NCI-H1048 (cell line): ENCODE measurements at places on chromosomes 4 and X.

DNA sequence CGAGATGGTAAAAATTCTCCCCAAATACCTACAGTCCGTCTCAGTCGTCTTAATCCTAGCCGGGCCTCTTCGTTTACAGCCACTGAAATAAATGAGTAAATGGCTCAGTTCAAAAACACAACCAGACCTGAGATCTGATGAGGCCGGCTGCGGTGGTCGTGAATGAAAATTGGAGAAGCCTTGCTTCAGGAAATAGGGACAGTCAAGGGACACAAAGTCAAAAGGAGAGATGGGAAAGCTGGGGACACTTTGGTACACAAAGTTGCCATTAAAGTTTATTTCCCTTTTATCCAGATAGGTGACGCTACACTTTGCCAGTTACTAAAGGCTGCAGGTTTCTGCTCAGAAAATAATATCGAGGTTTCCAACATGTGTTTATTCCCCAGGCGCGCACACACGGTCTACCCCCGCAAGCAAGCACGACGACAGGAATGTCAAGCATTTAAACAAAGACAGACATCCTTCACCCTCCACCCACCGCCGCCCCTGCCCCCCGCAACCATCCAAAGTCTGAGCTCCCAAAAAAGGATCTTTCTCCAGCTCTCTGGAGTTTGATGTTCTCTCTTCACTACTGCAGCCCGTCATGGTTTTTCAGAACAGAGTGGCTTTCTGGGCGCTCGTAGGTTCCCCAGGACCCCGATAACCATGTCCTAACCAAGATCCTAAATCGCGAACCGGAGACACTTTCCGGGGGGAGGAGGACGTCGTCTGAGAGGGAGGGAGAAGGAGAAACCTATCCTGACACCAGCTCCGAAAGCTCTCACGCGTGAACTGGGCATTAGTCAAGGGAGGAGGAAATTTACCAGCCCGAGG lies 1.3 kb upstream of the PCDH7 start:
- DNase-seq, result no peak

DNA sequence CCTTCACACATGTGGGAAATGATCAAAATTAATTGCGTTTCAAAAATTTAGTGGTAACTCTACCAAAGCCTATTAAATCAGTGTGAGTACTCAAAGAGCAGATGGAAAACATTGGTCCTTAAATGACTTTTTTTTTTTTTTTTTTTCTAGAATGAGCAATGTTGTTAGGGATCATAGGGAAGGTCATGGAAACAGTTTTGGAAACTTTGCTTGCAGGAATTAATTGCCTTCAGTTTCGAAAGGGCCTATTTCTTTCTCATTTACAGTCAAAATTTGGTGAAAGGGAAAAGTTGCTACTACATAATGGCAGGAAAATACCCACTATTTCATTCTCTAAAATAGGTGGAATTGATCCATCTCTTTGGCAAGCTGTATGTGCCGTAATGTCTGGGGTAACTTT lies 160.9 kb downstream of the RTL9 start:
- no peak for DNase-seq

GRCh38 chr4:26080870-26081628 lies 167.0 kb downstream of the SMIM20 start:
- no peak for DNase-seq

- no peak for DNase-seq
Observed at GRCh38 chr4:62328526-62328925, 1128.4 kb downstream of the ADGRL3 start.

DNA sequence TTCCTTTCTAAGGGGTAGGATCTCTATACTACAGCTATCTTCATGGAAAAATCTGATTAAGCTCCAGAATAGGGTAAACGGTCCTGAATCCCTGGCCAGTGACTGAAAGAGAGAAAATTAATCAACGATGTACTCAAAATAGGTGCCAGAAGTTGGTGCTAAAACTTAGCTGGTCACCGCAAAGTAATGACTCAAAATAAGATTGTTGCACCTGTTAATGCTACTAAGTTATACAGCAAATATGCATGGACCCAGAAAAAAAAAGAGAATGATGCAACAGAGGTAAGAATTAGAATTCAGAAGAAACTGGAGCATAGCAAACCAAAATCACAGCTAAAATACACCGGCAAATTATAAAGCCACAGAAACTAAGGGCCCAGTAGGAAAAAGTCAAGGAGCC lies 239.7 kb upstream of the FAM241A start:
- no peak for DNase-seq

DNA sequence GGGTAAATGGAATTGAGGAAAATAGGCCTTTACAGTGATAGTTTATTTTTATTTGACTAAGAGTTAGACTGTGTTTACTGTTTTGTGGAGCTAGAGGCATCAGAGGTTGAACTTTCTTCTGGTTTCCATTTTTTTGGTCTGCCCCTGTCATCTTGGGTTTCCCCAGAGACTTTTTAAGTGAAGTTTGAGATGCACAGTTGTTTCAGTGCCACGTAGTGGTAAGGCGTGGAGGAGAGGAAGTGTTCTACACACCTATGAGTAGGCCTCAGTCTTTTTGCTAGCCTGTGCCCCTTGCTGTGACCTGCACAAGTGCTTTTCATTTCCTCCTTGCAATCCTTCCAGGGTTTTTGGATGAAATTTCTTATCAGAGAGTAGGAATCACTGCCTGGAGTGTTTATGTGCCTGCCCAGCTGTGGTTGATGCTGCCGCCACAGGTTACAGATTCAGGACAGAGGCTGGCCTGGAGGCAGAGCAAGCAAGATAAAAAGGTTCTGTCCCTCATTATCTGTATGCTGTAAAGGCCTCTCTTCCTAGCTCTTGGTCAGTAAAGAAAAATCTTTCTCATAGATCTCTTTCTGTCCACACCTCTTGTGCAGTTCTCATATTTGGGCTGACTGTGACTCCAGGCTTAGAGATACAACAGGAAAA lies 12.5 kb upstream of the HSFX4 start:
- no peak for DNase-seq

GRCh38 chrX:68978255-68978654 lies 149.4 kb downstream of the EFNB1 start:
- DNase-seq, result no peak

DNA sequence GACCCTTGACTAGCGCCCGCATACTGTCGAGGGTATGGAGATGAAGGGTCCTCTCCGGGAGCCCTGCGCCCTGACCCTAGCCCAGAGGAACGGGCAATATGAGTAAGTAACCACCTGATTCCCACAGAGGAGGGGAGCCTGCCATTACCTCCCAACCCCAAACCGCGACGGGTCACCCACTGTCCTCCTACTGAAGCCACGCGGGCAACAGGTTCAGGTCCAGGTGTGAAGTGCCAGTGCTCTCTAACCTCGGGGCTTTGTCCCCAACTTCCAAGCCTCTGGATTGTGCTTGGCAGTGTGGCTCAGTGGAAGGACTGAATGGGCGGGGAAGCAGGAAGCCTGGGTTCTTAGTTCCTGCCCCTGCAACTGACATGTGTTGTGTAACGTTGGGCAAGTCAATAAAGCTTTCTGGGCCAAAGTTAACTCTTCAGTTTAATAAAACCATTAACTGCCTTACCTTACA lies 694 bp downstream of the OCRL start:
- DNase-seq, result no peak

GRCh38 chr4:75662626-75663025 lies 10.6 kb downstream of the G3BP2 start:
- no peak for DNase-seq

GRCh38 chr4:6494431-6495295 lies 22.2 kb upstream of the PPP2R2C start:
- no peak for DNase-seq

- no peak for DNase-seq
Observed at GRCh38 chr4:66647476-66647875, 897.8 kb downstream of the CENPC start.

DNA sequence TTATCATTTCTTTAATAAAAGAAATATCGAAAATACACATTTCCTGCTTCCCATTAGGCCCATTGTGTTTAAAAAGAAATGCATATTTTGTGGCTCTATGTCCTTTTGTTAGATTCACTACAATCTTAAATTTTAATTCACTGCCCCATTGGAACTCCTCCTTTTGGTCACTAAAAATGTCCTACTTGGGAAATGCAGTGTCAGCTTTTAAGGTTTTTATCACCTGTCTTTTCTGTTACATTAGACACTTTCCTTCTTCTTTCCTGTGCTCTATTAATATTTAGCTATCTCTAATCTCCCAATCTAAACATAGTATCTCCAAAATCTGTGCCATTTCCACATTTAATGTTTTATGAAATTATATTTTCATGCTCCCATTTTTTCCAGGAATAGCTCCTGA lies 164.9 kb upstream of the SPOCK3 start:
- DNase-seq, result no peak

DNA sequence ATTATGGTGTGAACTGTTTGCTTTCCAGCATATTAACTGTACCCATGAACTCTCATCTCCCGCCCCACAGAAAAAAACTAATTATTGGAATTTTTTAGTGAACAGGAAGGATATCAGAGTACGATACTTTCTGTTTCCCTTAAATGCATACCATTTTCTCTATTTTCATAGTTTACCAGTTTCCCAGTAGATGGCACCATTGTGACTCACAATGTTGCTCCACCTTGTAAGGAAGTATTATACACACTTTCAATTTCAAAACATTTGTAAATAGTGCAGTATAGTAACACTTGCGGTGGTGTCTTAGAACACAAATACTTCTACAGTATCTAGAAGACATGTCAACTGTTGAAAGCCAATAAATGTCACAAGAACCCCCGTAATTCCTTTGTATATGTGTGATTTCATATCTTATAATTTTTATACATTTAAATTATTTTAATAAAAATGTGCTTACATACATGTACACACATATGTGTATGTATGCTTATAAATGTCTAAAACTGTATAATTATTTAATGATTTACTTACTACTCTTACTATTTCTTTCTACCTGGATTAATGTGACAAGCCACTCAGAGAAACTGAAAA lies 167.3 kb downstream of the SLIT2 start:
- no peak for DNase-seq

- DNase-seq, result no peak
Observed at GRCh38 chrX:106397788-106398538, 213.8 kb upstream of the RADX start.
